ENCODE measurements at places on chromosomes 7 and 10.

- DNase-seq: no peak
These were observed 24.7 kb downstream of the AFAP1L2 start for GRCh38 chr10:114379631-114380041.

DNA sequence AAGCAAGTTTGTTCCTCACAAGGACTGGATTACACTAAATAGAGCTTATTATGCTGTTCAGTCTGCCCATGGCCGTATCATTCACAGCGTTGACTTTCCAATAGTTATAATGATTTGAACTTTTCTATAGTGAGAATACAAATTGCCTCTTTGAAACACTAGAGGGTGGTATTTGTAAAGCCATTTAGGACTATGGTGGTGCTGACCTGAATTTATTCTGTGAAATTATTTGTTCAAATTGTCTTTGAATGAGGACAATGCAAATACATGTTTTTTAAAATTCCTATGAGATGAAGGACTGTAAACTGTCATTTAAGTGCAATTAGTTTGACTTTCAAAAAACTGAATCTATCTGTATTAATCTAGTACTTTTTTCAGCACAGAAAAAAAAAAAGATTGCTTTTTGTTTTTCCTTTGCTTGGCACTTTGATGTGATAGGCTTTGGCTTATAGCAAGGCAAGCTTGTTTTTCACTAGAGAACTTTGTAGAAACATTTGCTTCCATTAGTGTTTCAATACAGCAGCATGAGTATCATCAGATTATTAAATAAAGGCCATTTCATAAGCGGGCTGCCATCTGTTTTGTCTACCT is 122.7 kb upstream of the TMEM229A start:
- DNase-seq: peak; percentile 35

- peak; percentile 92 for DNase-seq
These were observed 135.7 kb downstream of the MAGI2 start for GRCh38 chr7:79317728-79318127.

DNA sequence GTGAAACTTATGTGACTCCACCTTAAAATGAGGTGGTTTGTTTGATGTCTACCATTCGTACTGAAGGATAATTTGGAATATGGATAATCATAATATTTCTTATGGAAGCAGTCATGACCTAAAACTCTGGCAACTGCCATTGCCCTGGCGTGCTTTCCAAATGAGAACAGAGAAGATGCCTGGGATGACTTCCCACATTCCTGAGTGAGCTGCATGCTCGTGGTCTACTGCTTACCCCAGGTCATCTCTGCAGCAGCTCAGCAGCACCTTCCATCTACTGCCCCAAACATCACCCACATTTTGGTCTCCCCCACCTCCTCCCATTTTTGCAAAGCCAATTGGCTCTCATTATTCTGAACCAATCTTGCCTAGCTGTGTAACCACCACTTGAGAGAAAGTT is 40.1 kb downstream of the LYZL1 start:
- DNase-seq: peak; percentile 62

GRCh38 chr10:93436591-93437085 is 45.5 kb downstream of the MYOF start:
- DNase-seq: peak; percentile 87

- no peak for DNase-seq
These were observed 157.4 kb downstream of the ST7 start for GRCh38 chr7:117110480-117111315.

DNA sequence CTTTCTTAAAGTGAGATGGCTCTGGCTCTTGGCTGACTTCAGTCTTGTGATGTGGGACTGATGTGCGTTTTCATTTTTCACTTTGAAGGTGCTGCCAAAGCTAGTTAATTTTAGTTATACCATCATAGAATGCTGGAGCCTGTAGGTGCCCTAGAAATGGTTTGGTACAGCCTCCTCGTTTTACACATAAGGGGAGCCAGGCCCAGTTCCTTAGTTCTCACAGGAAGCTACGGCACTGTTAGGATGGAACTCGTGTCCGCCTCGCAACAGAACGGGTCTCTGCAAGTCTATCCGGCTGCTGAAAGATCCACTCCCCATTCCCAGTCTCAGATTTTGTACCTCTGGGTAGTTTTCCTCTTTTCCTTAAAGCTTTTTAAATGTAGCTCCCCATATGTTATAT is 173.2 kb upstream of the PRPS1L1 start:
- DNase-seq: no peak

DNA sequence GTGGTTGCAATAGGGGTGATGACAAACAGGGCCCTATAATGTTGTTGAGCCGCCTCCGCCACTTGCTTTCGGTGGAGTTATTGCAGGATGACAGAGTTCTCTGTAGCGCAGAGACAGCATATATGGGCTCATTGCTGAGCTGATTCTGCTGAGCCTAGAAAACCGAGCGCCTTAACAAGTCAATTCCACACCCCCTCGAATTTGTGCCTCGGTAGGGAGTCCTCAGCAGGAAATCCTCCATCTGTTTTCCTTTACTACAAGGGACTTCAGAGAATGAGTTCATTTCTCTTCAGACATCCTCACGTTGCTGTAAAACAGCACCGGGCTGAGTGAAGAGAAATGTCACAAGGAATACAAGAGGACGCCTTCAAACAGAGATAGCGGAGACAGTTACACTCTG is 90.7 kb upstream of the KIAA1217 start:
- peak; percentile 66 for DNase-seq

DNA sequence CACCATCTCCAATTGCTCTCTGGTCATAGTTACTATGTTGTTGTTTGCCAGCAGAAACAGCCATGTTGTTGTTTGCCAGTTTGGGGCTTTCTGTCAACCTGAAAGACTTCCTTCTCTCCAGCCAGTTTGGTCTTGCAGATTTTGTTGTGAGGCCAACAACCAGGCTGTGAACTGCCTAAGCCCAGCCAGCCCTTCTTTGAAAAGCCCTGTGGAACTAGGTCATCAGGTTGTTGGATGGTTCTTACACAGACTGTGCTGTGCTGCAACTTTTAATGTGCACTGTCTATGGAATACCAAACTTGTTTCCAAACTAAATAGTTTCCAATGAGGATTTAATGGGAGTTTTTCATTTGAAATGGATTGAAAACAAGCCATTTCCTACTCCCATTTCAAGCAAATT is 592.7 kb upstream of the GALNT17 start:
- DNase-seq: no peak

DNA sequence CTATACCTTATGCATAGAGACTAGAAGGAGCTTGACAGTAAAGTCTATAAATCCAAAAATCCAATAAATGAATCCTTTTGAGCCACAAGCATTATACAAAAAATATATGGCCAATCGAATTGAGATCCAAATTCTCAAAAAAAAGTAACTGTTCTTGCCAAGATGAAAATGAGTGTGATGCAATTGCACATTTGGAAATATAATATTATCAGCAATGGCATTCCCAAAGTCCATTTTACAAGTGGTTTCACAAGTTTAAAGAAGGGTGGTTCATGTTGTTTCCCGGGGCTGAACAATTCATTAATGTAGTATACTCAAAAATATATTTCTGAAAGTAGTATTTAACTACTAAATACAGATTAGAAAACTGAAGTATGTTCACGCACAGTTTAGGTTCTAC is 7.3 kb downstream of the RP9 start:
- DNase-seq: no peak

DNA sequence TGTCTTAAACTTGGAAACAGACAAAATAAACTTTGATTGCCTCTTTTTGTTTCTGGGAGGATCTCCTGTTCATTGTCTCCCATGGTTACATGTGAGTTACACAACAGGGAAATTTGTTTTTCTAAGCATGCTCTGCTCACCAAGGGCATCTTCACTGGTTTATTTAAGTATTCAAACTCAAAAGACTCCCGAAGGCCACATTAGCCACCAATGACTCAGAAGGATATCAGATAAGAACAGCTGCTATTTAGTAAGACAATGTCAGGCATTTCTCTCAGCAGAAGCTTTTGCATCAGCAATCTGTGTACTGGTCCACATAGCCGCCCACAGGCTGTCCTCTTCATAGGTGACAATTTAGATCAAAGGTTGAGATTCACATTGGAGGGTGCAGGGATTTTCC is 19.3 kb downstream of the OR6B1 start:
- peak; percentile 92 for DNase-seq

DNA sequence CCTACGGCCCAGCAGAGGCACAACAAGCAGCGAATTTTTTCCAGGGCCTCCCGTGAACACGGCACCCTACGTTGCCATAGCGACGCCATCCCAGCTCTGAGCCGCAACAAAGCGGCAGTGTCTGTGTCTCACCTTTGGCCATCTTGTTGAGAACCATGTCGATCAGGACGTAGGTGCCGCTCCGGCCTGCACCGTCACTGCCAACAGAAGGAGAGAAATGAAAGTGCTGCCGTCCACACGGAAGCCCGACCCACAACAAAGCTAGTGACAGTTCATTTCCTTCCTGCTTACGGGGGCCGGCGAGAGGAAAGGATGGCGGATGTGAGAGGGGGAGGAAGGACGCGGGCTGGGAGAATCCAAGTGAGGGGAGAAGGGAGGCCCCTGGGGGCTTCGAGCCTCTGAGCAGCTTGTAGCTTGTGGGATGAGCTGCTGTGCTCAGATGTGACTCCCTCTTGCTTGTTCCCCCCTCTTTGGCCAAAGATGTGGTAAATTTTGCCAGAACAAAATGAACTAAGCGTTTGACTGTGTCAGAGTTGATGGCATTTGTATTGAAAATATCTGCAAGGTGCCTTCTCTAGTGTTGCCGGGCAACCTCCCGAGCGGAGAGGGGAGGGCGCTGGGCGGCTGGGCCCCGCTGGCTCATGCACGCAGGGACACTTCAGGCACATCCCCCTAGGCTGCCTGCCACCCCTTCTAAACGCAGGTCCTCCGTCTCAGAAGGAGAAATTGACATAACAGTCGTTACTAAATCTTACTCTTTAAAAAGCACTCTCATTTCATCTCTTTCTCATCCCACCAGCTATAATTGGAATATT is 232.2 kb downstream of the DNAJB6 start:
- DNase-seq: peak; percentile 74

DNA sequence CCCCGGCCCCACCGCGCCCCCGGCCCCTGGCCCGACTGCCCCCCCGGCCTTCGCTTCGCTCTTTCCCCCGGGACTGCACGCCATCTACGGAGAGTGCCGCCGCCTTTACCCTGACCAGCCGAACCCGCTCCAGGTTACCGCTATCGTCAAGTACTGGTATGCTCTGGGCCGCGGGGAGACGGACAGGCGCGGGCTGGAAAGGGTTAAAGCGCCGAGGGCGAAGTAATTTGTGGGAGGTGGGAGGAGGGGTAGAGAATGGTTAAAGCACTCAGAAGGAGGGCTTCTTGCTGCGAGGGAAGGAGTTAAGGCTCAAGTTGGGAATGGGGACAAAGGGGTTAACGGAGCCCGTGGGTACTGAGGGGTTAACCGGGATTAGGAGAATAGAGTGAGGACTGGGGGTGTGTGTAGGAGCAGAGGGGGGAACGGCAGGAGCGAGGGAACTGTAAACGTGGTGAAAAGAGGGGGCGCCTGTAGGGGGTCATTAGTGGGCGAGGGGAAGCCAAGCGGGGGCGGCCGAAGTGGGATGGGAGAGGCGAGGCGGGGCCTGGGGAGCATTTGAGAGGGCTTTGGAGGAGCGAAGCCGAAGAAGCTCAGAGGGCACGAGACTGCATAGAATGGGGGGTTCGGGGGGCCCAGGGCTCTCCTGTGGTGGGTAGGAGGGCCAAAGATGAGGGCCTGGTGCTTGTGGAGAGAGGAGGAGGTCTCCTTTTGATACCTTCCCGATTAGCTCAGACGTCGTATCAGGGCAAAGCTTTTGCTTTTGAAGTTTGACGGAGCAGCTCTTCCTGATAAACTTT is 605 bp downstream of the SUFU start:
- peak; percentile 76 for DNase-seq

DNA sequence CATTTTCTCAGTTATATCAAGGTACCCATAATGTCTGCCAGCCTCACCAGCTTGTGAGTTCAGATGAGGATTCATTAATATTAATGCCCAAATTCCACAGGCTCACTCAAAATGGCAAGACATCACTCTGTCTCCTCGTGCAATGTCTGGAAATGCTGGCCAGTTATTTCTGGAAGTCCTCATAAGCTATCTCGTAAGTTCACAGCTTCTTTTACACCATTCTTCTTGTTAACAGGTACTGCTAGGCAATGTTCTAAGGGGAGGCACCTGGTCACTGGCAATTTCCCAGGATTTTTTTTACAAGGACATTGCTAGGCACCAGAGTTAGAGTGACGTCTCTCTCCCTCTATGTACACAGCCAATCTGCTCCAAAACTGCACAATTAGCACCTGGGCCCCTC is 80.2 kb upstream of the SEMA3C start:
- DNase-seq: no peak

- no peak for DNase-seq
These were observed 127.4 kb downstream of the TRRAP start for GRCh38 chr7:99005776-99006175.

DNA sequence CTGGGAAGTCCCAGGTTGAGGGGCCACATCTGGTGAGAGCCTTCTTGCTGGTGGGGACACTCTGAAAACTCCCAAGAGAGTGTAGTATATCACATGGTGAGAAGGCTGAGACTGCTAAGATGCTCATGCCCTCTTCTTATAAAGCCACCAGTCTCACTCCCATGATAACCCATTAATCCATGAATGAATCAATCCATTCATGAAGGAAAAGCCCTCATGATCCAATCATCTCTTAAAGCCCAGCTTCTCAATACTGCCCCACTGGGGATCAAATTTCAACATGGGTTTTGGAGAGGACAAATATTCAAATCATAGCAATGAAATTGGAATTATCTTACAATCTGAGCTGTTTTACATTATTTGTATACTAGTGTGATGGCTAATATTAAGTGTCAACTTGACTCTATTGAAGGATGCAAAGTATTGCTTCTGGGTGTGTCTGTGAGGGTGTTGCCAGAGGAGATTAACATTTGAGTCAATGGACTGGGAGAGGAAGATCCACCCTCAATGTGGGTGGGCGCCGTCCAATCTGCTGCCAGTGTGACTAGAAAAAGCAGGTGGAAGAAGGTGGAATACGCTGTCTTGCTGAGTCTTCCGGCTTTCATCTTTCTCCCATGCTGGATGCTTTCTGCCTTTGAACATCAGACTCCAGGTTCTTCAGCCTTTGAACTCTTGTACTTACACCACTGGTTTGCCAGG is 14.3 kb upstream of the UBE2D1 start:
- no peak for DNase-seq

DNA sequence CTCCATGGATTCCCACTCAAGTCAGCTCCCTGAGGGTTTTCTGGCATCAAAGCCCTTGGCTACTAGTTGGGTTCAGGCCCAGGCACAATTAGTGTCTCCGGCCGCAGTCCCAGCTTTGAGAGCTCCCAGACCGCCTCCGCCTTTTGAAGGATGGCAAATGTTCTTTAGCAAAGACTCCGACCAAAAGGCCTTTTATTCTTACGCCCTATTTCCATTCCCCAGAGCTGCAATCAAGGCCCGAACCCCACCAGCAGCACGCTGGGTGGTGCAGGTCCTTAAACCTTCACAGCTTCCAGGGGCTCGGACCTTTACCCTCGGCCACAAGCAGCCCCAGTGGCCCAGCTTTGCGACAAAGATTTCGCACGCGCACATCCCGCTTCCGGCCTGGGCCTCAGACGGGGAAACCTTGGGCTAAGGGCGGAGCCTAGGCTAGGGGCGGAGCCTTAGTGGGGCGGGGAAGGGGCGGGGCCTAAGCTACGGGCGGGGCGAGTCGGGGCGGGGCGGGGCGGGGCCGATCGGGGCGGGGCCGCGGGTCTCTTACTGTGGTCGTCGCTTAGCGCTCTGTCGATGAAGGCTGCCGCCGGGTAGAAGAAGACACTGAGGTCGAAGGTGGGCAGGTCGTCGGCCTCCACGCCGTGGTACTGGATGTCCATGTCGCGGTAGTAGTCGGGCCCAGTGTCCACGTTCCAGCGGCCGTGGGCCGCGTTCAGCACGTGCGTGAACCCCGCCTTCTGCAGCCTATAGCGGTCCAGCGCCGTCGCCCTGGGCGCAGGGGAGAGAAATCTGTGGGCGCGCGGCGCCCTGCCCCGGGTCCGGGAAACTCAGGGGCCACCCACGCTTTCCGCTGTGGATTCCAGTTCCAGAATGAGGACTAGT is 68.0 kb upstream of the SAMD8 start:
- no peak for DNase-seq

All from mesendoderm (in vitro differentiated cells).